NCI-H1417 (cell line): ENCODE measurements at places on chromosomes 11 and 22.

- DNase-seq = no peak
Observed at GRCh38 chr11:110801328-110801727, 89.1 kb upstream of the ARHGAP20 start.

- no peak for DNase-seq
Observed at GRCh38 chr22:29692327-29692640, 27.5 kb upstream of the CABP7 start.

DNA sequence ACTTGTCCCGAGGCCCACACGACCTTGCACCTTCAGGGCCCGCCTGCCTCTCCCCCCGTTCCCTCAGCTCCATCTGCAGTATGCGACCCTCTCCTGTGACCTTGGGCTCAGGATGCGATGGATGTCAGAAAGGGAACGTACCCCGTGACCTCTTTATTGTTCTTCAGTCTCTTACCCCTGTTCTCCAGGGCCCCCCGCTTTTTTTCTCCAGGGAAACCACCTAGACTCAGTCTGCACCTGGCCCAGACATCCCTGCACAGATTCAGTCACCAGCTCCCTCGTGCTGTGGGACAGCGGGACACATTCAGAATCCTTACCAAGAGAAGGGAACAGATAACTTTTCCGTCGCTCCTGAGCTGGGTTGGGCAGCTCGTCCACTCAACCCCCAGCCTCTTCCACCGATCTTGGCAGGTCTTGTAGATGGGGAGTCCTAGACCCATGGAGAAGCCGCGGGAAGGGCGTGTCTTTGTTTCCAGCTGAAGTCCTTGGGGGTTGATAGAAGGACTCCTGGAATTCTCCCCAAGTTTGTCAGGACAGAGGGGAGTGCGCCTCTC lies 1.4 kb upstream of the PHOX2A start:
- no peak for DNase-seq

GRCh38 chr22:44686873-44687600 lies 15.0 kb upstream of the PRR5 start:
- no peak for DNase-seq

DNA sequence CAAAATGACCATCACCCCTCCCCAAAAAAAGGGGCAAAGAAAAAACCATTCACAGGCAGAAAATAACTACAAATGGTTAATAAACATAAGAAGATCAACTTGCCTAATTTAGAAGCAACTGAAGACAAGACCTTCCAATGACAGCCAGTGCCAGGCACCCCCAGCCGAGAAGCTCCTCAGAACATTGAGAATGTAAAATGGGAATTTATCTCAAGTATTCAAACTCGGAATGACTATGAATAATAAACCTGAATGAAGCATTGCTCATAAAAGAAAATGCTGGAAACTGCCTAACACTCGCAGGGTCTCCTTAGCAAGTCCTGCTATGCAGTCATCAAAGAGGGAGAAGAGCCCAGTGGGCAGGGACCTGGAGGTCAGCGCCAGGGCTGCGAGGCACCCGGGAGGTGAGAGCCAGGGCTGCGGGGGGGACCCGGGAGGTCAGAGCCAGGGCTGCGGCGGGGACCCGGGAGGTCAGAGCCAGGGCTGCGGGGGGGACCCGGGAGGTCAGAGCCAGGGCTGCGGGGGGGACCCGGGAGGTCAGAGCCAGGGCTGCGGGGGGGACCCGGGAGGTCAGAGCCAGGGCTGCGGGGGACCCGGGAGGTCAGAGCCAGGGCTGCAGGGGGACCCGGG lies 23.2 kb upstream of the MOB2 start:
- DNase-seq = no peak

GRCh38 chr11:95308512-95309035 lies 77.6 kb upstream of the SESN3 start:
- DNase-seq = no peak

- no peak for DNase-seq
Observed at GRCh38 chr22:29166180-29166579, 39.5 kb upstream of the EMID1 start.

DNA sequence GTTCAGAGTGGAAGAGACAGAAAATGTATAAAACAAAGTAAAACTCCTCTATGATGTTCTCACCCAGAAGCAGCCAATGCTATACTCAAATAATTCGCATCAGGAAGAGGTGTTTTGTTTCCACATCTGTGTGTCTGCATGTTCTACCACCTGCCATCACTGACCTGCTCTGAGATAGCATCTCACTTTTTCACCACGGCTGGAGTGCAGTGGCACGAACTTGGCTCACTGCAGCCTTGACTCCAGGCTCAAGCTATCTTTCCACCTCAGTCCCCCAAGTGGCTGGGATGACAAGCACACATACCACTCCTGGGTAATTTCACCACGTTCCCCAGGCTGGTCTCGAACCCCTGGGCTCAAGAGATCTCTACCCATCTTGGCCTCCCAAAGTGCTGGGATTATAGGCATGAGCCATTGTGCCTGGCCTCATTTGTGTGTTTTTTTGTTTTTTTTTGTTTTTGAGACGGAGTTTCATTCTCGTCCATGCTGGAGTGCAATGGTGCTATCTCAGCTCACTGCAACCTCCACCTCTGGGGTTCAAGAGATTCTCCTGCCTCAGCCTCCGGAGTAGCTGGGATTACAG lies 14.4 kb downstream of the TALDO1 start:
- DNase-seq = no peak

DNA sequence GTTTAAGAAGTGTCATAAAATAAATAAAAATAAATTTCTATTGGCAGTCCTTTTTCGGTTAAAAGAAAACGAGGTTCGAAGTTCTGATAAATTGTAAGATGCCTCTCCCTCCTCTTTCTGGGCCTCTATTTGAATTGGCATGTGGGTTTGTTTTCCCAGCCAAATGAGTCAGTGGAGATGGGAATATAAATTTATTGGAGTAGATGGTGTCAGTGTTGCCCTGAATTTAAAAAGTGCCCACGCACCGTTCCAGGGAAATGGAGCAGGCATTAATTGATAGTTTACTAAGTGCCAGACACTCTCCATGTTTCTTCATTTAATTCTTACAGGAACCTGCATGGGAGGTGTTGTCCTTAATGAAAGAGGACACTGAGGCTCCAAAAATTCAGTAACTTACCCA lies 119.2 kb downstream of the FEZ1 start:
- DNase-seq = no peak

DNA sequence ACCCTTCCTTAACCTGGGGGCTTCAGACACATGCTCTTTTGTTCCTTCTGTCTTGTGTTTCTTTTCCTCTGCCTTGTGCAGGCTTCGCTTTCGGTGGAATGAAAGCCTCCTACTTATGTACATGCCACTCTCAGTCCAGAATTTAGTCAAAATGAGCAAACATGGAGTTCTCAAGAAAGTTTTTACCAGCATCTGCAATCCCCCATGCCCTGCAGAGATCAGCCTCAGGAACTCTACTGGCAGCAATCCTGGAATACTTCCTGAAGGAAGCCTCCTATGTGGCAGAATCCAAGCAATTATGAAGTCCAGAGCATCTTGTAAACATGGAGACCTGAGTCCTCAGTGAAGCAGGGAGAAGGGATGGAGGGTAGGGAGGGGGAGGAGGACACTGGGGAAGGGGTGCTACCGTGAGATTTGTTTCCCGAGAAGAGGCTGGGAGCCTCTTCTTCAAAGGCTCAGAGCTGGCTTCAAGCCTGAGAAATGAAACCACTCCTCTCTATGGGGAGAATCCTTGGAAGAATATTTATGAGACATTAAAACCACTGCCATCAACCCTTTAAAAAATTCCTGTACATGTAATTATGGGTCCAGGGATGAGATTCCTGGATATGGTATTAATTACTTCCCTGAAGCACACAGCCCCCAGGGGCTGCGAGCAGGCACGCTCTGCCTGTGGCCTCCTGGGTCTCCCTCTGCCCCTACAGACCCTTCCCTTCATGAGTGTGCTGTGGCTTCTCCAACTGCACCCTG lies 58.4 kb downstream of the TENM4 start:
- DNase-seq = no peak

- no peak for DNase-seq
Observed at GRCh38 chr22:49738006-49738405, 89.7 kb downstream of the BRD1 start.

DNA sequence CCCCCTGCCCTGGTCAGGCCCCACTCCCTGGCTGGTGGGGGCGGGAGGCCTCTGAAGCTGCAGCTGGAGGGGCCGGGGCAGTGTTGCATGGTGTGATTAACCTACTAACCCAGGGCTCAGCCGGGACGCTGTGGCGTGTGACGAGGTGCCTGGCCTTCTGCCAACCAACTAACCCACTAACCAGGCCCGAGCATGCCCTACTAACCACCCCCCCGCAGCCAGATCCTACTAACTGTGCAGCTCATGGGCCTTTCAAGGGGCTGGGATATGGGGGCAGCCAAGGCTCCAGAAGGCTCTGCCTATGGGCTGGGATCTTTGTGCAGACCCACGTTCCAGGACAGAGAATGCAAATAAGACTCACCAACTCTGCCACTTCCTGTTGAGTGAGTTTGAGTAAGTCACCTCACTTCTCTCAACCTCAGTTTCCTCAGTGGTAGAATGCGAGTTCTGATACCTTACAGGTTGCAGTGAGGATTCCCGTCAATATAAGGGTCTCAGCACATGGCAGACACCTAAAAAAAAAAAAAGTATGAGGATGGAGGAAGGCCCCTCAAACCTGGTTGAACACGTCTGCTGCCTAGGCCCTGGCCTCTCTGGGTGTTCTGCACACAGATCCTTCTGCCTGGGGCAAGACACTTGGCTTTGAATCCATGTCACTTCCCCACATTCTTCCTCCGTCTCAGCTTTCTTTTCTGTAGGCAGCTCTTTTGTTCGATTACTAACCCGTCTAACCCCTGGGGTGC lies 14.1 kb downstream of the MIAT start:
- DNase-seq = peak; percentile 52

GRCh38 chr11:12581923-12582322 lies 92.3 kb upstream of the TEAD1 start:
- peak; percentile 95 for DNase-seq

GRCh38 chr11:69822676-69823494 lies 3.7 kb upstream of the FGF3 start:
- DNase-seq = no peak

DNA sequence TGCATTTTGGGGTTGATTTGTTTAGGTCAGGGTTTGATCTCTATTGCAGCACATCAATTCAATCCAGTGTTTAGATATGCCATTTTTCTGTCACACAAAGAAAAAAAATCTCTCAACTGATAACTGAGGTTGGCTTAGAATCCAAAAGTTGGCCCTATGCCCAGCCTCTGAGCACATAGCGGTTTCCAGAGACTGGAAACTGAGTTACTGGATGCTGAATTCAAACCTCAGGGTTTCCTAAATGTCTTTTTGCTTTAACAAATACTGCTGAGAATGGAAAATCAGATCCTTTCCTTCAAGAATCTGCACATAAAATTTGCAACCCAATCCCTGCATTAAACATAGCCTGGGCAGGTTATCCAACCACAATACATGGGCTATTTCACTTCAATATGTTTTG lies 4.0 kb downstream of the P4HA3 start:
- no peak for DNase-seq

DNA sequence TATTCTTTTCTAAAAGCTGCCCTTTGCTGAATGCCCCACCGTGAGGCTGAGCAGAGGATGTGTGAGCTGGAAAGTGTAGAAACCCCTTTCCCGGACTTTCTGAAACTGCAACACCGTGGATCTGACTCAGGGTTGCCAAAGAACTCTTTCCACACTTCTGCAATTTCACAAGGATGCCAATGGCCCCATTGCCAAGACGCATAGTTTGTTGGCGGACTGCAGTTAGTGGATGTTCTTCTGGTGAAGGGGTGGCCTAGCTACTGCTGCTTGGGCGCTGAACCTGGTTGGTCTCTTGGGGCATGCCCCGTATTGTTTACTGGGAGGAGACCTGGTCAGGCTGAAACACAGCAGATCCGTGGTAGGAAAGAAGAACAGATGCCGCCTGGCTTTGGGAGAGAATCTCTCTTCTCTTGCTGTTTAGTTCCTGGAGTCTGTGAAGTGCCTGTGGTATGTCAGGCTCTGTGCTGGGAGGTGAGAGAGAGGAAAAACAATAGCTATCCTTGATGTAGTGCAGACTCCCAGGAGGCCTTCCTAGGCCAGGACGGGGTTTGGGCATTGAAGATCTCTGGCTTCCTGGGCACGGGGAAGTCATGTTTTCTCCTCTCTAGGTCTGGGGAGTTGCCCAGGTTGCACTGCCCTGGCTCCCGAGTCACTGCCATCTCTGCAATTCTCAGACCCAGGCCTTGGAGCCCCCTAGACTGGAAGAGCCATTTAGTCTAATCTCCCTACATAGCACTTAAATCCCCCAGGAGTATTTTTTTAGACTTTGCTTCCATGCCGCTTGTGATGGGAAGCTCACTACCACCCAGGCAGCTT lies 26.9 kb downstream of the CD82 start:
- DNase-seq = no peak

GRCh38 chr11:21628641-21629040 lies 564.2 kb upstream of the ANO5 start:
- no peak for DNase-seq

DNA sequence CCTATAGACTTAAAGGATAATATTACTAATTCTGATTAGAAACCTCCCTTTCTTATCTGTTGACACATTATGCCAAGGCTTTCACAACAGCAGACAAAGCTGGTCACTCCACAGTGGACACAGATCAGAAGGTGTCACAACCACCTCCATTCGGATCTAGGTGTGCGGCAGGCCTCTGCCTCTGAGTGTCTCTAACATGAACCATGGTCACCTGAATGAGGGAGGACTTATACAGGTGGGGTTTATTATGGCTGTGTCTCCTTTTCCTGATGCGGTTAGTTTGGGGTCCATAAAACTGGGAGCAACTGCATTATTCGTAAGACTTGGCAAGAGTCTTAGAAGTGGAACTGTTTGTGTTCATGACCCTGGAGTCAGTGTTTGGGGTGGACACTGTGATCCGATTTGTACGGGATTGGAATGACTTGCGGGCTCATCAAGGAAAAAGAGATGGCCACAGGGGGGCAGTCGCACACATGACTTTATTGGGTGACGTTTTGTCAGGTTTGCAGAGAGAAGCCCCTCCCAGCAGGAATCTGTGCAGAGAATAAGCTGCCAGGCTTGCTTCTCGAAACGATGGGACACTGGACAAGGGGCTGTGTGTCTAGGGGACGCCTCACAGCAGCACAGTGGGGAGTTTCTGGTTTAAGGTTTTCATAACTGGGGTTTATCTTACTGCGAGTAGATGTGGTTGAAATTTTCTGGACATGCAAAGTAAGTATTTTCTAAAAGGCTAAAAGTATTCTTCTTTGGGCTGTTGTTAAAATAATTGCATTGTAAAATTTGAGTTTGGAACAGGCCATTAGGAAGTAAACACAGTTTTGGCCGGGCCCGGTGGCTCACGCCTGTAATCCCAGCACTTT lies 90.6 kb downstream of the GAB4 start:
- DNase-seq = peak; percentile 48

DNA sequence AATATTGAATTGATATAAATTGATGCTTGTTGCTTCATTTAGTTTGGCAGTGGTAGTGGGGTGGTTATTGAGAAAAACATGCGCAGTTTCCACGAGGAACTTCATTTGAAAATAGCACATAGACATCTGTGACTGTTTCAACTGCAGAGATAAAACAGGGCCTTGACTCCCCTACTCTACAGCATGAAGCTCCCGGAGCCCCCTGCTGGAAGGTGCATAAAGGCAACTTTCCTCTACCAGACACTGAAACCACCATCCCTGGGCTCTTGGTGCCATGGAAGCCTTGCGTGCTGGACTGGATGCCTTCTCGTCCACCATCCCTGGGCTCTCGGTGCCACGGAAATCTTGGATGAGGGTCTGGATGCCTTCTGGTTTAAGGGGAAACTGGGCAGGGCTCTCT lies 195.9 kb downstream of the CSNK2A3 start:
- DNase-seq = peak; percentile 29

GRCh38 chr11:64146036-64146955 lies 19.6 kb downstream of the MACROD1 start:
- peak; percentile 35 for DNase-seq

- DNase-seq = no peak
Observed at GRCh38 chr22:32318361-32318760, 39.3 kb upstream of the RFPL3 start.
